ENCODE measurements at places on chromosomes 2 and 18.

DNA sequence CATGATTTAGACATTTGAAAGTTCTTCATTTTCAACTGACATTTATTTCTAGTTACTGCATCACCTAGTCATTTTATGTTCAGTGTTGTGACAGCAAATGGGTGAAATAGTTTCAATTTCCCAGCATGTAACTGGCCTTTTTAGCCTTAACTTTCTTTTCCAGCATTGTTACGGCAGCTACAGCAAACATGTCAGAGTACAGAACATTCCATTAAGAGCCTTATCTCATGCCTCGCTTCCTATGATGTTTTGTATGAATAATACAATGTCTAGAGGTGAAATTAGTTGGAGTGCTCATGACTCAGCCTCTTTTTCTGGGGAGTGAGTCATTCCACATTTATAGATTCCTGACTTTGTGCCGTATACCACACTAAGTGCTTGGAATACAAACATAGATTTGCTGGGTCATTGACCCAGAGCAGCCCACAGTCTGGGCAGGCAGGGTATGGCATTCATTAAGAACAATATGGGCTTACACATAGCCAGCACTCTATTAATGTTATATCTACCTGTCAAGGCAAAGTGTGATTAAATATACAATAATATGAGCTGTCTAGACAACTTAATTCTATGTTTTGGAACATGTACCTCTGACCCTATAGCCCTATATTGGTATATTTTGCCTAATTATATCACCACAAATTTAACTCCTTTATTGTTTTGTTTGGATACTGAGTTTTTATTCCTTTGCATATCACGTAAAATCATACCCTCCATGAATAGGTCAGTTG lies 72.2 kb downstream of the MAP2 start:
- DNase-seq = no peak

DNA sequence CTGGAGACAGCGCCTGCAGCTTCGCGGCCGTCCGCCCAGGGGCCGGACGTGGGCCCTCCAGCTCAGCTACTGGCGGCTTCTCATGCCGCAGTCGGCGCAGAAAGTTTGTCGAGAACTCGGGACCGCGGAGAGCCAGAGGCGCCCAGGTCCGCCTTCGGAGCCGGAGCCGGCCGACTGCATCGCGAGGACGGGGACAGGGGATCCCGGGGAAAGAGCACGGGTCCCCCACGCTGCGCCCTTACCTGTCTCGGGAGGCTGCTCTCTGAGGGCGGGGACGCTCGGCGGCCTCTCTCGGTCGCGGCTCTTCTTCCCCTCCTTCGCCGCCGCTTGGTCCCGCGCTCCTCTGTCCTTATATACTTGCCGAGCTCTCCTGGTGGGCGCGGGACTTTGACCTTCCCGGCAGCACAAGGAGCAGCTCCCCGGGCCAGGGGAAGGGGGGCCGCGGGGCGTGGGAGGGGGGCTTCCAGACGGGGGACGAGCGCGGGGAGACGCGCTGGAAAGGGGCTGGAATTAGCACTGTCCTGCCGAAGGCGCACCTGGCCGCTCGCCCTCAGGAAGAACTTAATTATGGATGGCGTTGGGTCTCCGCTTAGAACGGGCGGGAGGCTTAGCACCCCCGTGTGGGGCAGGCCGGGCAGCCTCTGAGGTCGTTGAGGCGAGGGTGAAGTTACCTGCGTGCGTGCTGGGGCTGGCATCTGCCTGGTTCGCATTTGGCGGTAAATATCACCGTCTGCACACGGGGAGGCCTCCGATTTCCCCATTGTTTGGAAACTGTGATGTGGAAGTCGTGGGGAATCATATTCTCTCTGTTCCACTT lies at the start of gene POMC:
Gene POMC, minus strand, starts transcription at position 325 of the 817 bp plus-strand sequence. CDS start 3,808 bp downstream, outside the sequence.
- peak; percentile 25 for DNase-seq

- DNase-seq = no peak
Measured at GRCh38 chr2:172555272-172555521, 693 bp upstream of the PDK1 start.

DNA sequence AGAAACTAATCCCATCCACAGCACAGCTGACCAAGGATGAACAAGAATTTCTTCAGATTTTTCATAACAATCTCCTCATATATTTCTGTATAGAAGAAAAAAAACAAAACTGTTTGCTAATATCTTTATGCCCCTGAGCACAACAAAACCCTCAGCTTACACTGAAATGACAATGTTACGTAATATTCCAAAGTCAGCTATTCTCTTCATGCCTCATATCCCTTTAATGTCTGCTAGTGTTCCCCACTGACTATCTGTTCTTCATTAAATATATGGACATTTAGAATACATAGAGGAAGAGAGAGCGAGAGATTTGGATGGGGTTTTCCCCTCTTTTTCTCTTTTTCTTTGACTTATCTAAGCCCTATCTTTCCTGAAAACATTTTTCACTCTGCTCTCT lies 87.9 kb upstream of the GULP1 start:
- no peak for DNase-seq

DNA sequence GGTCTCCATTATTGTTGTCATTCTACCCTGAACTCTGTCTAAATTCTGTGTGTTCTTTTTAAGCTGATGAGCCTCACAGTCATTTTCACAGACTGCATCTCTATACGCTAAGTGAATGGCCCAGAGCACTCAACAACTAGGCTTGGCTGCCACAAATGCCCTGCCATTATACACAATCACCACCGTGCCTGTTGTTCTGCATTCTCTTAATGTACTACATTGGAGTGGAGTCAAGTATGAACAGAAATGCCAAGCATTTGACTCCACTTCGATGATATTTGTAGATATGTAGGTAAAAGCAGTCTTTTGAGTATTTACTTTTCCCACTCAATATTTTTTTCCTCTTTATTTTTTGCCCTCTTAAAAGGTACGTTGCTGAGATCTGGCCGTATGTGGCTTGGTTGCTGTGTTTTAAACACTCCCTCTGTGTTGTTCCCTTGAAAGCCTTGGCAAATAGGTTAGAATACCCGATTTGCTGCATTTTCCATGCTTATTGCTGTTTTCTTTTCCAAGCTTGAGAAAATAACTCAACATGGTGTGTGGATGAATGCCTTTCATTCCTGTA lies 36.2 kb upstream of the TMEFF2 start:
- no peak for DNase-seq

GRCh38 chr2:96330407-96330806 lies 5.2 kb upstream of the NCAPH start:
- no peak for DNase-seq

DNA sequence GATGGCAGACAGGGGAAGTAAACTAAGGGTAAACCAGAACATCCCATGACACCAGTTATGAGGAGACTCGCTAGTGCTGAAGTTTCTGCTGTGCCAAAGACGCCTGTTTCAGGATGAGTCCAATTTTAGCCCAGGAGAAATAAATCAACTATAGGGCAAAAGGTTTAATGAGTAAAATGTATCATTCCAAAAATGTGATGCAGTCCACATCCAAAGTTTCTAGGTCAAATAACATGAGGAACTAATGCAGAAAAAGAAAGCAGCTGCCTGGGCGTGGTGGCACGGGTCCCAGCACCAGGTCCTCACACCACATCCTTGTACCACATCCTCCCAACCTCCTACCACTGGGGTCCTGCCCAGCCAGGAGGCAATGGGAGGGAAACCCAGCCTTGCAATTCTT lies 126.9 kb upstream of the CTAGE1 start:
- DNase-seq = no peak

DNA sequence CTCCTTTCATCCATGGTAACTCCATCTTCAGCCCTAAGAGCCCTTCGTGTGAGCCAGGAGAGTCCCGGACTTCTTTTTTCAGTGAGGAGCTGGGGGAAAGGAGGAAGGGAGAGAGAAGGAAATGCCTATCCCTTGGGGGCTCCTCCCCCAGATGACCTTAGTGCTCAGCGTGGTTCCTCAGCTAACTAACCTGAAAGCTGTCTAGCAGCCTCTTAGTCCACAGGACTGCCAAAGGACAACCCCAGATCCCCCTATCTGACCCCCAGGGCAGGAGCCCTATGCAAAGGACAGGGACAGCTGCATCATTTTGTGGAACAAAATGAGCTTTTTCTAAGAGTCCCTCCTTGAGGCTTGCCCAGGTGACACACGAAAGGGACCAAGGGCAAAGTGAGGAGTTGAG lies 7.9 kb downstream of the SPR start:
- DNase-seq = no peak

- no peak for DNase-seq
Measured at GRCh38 chr2:25551316-25551715, 122.1 kb downstream of the DTNB start.

GRCh38 chr18:45626330-45627203 lies 11.3 kb downstream of the SLC14A2 start:
- DNase-seq = no peak

DNA sequence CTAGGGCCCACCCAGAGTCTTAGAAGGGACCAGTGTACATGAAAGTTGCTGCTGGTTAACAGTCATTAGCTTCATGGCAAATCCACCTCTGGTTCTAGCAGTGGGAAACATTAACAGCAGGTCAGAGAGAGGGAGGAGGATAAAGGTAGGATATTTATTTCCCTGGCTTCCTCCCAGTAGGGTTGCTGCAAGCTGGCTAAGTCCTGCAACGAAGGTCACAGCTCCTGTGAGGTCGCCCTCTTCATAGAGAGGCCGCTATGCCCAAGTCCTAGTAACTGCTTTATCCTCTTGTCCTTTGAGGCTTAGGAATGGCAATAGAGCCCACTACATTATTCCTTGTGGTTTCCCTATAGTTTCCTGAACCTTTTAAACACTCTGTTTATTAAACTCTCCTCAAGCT lies 84.0 kb upstream of the ACSL3 start:
- no peak for DNase-seq

DNA sequence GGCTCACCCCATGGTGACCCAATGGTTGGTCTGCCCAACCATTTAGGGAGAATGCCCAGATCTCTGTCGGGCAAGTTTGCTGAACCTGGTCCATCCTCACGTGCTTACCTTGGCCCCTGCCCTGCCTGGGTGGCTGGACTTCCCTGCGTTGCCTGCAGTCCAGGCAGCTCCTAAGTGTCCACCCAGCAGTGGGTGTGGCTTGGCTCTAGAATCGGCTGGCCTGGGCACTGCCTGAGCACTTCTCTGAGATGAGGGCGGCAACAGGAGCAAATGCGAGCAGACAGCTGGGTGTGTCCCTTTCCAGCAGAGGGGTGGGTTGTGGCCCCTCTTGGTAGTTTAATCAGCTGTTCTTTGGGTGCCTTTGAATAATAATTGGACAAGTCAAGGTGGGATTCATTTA lies 11.3 kb downstream of the PCARE start:
- DNase-seq = no peak

DNA sequence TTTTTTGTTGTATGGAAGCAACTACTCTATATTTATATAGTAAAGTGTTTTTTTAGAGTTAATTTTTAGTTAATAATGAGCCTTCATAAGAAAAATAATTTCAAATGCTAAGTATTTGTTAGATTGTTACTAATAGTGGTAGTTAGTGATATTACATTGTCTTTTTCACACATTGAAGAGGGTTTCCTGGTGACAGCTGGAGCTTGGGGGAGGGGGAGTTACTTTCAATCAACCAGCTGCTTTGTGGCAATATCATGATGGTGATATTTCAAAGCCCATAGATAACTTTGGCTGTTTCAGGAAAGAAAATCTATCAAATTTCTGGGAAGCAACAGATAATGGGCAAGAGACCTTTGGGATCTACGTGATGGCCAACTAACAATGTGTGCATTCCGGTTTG lies 4.1 kb downstream of the RHBDD1 start:
- no peak for DNase-seq

DNA sequence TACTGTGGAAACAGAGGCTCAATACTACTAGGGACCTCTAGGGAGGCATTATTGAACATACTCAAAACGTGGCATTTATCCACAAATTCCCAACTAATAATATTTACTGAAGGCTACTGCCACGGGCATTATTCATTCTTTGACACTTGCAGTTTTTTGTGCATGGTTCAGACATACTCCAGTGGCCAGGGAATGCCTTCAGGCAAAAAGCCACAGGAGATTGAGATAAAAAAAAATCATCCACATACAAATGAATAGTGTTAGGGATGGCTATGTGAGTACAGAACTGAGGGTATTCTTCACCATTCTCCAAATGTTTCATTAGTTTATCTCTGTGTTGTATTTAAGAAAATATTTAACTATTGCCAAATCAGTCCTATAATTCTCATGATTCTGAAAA lies 974.9 kb upstream of the PIK3C3 start:
- no peak for DNase-seq

- DNase-seq = no peak
Measured at GRCh38 chr2:137888845-137889244, 75.4 kb upstream of the HNMT start.

GRCh38 chr18:36655074-36655473 lies 173.7 kb downstream of the TPGS2 start:
- no peak for DNase-seq

DNA sequence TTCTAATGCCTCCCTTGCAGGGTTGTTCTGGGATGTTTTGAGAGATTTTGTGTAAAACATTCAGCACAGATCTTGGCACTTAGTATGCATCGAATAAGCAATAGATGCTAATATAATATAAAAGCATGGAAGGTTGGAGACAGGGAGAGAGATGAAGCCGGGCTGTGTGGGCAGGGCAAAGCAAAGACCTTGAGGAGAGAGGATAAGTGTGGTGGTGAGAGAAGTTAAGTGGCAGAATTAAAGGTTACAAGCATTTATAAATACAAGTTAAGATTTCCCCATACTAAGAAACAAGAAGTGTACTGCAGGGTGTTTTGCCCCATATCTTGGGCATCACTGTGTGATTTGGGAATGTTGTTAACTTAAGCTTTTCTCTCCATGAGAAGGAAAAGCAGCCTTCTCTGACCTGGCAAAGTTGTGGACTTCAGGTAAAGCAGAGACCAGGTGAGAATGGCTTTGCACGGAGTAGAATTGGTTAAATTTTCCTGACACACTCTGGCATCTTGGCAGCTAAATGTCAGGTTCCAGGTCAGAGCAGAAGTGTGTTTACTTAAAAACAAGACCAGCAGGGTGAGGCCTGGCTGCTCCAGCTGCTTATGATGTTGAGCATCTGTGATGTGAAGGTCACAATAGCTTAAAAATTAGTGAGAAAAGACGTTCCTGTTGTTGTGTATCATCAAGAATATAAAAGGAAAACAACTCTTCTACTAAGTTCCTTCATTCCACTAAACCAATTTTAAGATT lies 288.5 kb upstream of the HNMT start:
- DNase-seq = no peak

DNA sequence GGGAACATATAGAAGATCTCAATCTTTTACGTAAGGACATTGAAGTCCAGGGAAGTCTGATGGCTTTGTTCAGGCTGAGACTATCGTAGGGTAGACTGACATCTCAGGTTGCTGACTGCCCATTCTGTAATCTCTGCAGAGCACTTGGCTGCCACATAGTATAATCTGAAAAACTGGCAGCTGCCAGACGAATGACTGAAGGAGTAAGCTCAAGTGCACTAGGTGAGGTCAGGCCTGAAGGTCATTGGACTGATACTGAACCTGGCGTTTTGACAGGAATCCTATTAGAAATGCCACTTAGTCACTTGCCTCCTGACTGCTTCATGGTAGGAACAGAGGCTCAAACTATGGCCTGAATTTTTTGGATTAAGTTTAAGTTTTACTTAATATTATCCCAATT lies 23.5 kb downstream of the GPD2 start:
- DNase-seq = no peak

- DNase-seq = no peak
Measured at GRCh38 chr2:127517465-127517864, 8.8 kb downstream of the IWS1 start.

Measured in activated naive CD8-positive, alpha-beta T cell treated with anti-CD3 and anti-CD28 coated beads, Interleukin-2, amount 50 U/mL, for 24 hours (primary cell).